Kidney capillary endothelial cell (primary cell): ENCODE measurements at places on chromosomes 2 and 18.
A peak's percentile ranks its signal among the peaks of the same experiment; 100 is the strongest.

DNA sequence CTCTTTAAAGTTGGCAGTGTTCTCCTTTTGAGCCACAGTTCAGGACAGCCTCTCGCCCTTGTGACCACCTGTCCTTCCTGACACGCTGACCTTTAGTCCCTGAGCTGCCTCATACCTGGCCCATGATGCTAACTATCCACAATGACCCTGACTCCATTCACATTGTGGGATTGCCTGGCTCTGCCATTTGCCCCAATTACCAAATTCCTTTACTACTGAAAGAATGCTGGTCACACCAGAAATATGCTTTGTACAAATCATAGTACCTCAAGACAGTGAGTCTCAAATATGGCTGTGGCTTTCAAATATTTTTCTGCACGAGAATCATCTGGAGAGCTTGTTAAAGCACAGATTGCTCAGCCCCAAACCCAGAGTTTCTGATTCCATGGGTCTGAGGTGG lies 54.2 kb downstream of the LTBP1 start:
- DNase-seq: no peak

DNA sequence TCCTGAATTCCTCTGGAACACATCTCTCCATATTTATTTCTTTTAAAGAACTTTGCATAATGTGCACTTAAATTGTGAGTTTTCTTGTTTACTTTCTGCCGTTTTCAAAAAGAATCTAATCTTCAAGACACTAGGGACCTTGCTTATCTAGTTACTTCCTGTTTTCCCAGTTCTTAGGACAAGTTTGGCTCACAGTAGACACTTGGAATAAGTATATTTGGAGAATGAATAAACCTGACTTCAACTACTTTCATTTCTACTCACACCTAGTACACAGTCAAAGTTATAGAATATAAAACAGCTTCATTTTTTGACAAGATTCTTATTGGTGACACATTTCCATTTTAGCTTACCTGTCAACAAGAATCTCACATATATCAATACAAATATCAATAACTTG lies 155.6 kb upstream of the CCDC195 start:
- DNase-seq: no peak

DNA sequence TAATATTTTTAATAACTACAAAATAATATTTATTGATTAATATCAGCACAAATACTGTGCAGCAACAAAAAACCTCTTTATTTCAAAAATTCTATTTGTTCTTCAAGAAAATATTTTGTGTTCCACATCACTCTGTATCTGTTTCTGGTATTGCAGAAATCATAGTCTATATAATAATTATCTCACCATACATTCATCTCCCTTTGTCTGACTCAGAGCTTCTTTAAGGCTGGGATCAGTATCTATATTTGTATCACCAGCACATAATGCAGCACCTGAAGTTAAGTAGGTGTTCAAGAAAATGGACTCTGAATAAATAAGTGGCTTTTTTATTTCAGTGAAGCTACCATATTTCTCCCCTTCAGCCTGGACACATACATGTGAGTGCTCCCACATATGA lies 1.6 kb upstream of the MARCHF4 start:
- DNase-seq: no peak

DNA sequence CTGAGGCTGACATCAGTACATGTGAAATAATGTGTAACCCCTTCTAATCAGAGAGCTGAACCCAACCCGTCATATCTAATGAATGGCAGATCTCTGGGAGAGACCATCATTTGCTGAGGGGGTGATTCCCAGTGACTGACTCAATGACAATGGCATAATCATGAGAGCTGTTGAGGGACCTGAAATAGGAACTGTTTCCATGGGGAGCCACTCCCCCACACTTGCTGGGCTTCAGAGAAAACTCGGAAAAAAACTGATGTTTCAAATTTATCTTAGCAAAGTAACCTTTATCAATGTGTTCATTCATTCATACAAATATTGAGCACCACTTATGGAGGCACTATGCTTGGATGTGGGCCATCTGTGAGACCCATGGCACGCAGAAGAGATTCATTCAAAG lies 93.4 kb upstream of the ZBTB14 start:
- no peak for DNase-seq

GRCh38 chr2:237131749-237132533 lies 46.3 kb downstream of the COPS8 start:
- DNase-seq: no peak

DNA sequence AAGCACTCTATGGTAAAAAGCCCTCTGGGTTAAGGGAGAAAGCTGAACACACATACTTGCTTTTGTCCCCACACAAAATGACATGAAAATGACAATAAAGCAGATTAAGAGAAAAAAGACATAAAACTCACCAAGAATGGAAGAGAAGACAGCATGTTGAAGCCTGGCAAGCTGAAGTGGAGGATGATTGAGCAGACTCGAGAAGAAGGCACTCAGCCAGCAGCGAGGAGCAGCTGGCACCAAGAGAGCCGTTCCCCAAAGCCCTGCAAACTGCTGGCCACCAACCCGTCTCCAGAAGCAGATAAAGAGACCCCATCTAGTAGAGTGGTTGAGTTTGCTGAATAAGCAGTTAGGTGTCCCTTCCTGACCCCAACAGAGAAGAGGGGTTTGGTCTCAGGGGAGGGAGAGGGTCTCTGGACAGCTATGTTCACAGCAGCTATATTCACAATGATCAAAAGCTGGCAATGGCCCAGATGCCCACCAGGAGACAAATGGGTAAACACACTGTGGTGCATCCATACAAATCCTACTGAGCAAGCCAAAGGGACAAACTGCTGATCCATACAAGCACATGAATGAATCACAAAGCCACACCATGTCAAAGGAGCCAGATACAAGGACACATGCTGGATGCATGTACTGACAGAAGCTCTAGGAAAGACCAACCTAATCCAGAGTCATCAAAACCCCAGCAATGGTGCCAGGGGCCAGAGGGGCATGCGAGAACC lies 36.9 kb downstream of the FAM168B start:
- DNase-seq: no peak

DNA sequence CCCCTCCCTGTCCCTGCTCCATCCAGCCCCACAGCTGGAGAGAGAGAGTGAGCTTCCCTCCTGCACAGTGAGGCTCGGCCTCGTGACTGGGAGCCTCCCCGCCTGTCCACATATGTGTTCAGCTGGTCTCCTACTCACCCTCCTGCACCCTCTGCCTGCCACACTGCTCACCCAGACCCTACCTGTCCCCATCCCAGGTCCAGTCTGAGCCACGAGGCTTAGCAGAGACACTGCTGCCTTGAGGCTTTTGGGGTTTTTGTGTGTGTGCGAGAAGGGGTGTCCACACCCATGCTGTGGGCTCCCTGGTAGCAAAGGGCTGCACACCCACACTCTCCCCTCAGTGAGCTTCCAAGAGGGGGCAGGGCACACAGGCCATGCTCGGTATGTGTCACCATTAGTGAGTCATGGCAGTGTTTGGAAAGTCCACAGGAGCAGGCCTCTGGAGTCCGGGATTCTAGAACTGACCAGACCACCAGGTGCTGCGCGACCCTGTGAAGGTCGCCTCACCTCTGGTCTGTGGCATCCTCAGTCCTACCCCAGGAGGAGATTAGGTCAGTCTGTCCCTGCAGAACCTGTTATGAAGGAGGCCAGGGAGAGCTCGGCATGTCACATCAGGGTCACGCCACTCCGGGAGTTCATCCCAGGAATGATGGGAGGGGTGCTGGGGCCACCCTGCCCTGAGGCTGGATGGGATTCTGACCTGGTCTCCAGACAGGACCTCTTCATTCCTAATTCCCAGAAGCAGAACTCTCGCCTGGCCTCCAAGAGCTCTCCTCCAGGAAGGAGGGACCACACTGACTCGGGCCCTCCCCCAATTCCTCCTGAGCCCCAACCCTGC lies 39.9 kb upstream of the SMAD7 start:
- DNase-seq: no peak

GRCh38 chr18:55038162-55038561 lies 78.9 kb upstream of the CCDC68 start:
- DNase-seq: no peak

GRCh38 chr2:205998583-205998982 lies 87.4 kb downstream of the INO80D start:
- DNase-seq: no peak

DNA sequence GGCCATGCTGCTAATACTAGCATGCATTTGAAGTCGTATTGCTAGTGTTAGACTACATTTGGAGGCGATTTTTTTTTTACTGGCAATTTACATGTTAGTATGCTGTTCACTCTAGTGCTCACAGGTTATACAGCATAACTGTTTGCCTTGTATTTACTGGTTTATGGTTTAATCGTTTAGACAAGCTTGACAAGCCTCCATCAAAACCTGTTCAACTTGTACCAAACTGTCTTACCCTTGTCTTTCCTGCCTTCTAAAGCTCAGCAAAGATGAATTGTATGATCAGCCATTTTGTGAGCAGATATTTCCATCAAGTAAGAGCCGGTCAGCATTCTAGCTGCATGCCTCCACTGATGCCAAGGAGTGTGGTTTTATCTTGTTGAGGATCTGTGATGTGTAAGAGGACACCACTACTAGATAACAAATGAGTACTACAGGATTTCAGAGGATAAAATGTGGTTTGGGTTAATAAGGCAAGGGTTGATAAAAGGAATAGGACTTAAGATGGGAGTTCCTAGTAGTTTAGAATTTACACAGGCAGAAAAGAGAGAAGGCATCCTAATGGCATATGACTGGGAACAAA lies 68.4 kb upstream of the ITM2C start:
- no peak for DNase-seq

DNA sequence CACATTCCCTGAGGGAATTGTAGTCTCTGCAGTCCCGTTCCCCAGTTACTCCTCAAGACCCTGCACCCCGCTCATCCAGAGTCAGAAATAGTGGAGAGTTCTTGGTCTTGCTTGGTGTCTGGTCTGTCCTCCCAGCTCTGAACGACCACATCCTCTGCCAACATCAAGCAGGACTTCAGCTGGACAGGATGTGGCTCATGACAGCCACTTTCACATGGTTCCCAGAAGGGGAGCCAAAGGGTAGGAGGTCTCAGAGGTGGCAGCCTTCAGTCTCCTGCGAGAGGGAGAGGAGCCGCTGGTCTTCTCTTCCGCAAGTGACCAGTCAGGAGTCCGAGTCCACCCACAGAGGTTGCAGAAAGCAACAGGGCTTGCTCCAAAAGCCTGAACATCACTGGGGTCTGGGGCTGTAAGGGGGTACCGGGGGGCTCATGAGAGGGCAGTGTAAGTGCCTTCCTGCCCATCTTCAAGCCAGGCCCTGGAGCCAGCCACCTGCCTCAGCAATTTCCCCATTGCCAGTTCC lies 29.8 kb downstream of the B3GNT7 start:
- DNase-seq: no peak

- DNase-seq: peak; percentile 47
Measured at GRCh38 chr2:101473911-101474701, 806 bp downstream of the RFX8 start.

- no peak for DNase-seq
Measured at GRCh38 chr2:170354855-170355780, 177.2 kb downstream of the MYO3B start.

GRCh38 chr18:41881285-41881684 lies 73.7 kb upstream of the PIK3C3 start:
- no peak for DNase-seq

DNA sequence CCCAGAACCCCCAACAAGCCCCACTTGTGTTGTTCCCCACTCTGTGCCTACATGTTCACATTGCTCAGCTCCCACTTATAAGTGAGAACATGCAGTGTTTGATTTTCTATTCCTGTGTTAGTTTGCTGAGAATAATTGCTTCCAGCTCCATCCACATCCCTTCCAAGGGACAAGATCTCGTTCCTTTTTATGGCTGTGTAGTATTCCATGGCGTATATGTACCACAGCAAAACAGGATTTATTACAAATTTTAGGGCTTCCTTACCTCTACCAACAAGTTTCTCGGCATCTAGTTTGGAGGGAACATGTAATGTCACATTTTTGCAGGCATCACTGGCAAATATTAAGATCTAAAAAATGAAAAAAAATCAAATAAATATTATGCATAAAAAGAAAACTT lies 8.9 kb downstream of the DSC2 start:
- DNase-seq: no peak

GRCh38 chr2:50722776-50723175 lies 309.2 kb downstream of the NRXN1 start:
- no peak for DNase-seq

GRCh38 chr2:9394816-9395215 lies 28.5 kb downstream of the ITGB1BP1 start:
- no peak for DNase-seq

- no peak for DNase-seq
Measured at GRCh38 chr2:134657650-134658250, 61.0 kb downstream of the TMEM163 start.

- no peak for DNase-seq
Measured at GRCh38 chr2:63425606-63426005, 162.7 kb downstream of the WDPCP start.
